Stimulated activated memory B cell treated with anti-CD40 and anti-IgM and Interleukin-4, amounts not matched to agents 10 μg/mL and 1 μg/mL and 100 μg/mL, for 72 hours (primary cell): ENCODE measurements at places on chromosomes 16 and 17.

- no peak overlapping the region for H3K4me3 ChIP-seq
- no peaks in the 10 kb centered on the region for H3K27me3 ChIP-seq
- peaks cover 57% of the 10 kb centered on the region for H3K36me3 ChIP-seq
- H3K4me1 ChIP-seq, result no peaks in the 10 kb centered on the region
Measured at GRCh38 chr16:47660540-47660939, 199.4 kb downstream of the PHKB start.

- peak overlapping the region; percentile 32 for H3K27ac ChIP-seq
- no peaks in the 10 kb centered on the region for H3K27me3 ChIP-seq
- no peak overlapping the region for H3K4me3 ChIP-seq
- H3K36me3 ChIP-seq, result peaks cover 66% of the 10 kb centered on the region
- H3K4me1 ChIP-seq, result peaks cover 12% of the 10 kb centered on the region
Measured at GRCh38 chr17:8887301-8887700, 19.8 kb upstream of the PIK3R6 start.

- no peaks in the 10 kb centered on the region for H3K4me1 ChIP-seq
- H3K36me3 ChIP-seq, result no peaks in the 10 kb centered on the region
- no peak overlapping the region for H3K4me3 ChIP-seq
- no peak overlapping the region for H3K27ac ChIP-seq
- ATAC-seq, result no peak
Measured at GRCh38 chr16:76483307-76483909, 206.2 kb downstream of the CNTNAP4 start.

DNA sequence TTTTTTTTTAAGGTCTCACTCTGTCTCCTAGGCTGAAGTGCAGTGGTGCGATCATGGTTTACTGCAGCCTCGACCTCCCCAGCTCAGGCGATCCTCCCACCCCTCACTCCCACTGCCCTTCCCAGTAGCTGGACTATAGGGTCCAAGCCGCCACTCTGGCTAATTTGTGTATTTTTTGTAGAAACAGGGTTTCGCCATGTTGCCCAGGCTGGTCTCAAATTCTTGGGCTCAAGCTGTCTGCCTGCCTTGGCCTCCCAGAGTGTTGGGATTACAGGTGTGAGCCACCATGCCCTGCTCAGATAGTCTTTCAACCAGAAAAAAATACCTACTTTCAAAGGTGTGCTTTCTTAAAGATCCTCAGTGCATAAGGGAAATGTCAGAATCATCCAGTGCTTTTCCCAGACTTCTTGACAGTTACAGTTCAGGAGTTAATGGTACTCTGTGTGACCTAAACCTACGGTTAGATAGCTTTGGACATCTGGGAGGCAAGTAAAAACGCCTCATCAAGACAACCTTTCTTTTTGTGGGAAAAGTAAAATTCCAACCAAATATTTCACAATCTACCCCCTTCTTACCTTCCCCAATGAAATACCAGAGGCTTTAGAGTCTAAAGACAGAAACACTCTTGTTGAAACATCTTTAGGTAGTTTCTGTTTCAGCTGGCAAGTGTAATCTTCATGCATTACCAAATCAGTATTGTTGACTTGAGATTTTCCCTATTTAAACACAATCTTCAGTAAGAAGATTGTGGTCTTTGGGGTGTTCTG lies 6.8 kb downstream of the RSPRY1 start:
- no peaks in the 10 kb centered on the region for H3K27me3 ChIP-seq
- H3K4me1 ChIP-seq, result peaks cover 49% of the 10 kb centered on the region
- no peak for ATAC-seq

- no peak overlapping the region for H3K4me3 ChIP-seq
- H3K36me3 ChIP-seq, result peaks cover 13% of the 10 kb centered on the region
- peaks cover 56% of the 10 kb centered on the region for H3K4me1 ChIP-seq
- ATAC-seq, result no peak
- no peaks in the 10 kb centered on the region for H3K27me3 ChIP-seq
Measured at GRCh38 chr16:89417352-89417751, 73.0 kb downstream of the ANKRD11 start.

DNA sequence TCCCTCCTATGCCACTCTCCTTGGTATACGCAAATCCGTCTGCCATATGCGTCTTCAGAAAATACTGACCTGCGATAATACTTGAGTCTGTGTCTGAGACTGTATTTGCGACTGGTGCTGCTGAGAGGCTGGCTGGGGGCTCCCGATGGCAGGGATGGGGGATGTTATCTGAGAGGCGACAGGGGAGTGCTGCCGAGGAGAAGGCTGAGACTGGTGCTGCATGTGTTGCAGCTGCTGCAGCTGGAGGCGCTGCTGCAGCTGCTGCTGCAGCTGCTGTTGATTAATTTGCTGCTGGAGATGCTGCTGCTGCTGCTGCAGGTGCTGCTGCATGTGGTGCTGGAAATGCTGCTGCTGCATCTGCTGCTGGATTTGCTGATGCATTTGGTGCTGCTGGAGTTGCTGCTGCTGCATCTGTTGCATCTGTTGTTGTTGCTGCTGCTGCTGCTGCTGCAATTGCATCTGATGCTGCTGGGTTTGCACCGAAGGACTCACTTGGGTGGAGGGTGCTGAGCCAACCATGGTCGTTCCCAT lies 107.7 kb downstream of the TOX3 start:
- no peak overlapping the region for H3K27ac ChIP-seq
- no peak overlapping the region for H3K4me3 ChIP-seq
- H3K4me1 ChIP-seq, result no peaks in the 10 kb centered on the region
- H3K27me3 ChIP-seq, result no peaks in the 10 kb centered on the region
- H3K36me3 ChIP-seq, result no peaks in the 10 kb centered on the region
- no peak for ATAC-seq

DNA sequence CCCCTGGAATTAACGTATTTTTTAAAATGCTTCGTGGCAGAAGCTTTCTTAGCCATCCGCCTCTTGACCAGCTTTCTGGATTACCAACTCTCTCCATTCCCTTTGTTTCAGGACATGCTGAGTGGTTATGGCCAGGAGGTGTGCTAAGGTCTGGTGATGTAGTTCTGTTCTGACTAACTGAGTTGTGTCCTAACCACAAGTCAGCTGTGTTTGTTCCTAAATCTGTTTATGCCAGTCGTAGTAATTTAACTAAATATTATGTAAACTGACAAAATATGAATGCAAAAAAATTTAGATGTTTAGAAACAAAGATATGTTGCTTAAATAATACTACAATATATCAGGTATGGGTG lies 61.6 kb downstream of the MRTFB start:
- H3K27ac ChIP-seq, result no peak overlapping the region
- peaks cover 35% of the 10 kb centered on the region for H3K36me3 ChIP-seq
- H3K4me3 ChIP-seq, result no peak overlapping the region
- H3K27me3 ChIP-seq, result no peaks in the 10 kb centered on the region
- peaks cover 6% of the 10 kb centered on the region for H3K4me1 ChIP-seq

GRCh38 chr17:48363161-48363560 lies 66.9 kb downstream of the SKAP1 start:
- H3K4me3 ChIP-seq, result no peak overlapping the region
- H3K4me1 ChIP-seq, result no peaks in the 10 kb centered on the region
- H3K27me3 ChIP-seq, result peaks cover 41% of the 10 kb centered on the region
- no peaks in the 10 kb centered on the region for H3K36me3 ChIP-seq

GRCh38 chr16:57423152-57423551 lies 18.6 kb downstream of the CCL17 start:
- H3K27ac ChIP-seq, result no peak overlapping the region
- peaks cover 12% of the 10 kb centered on the region for H3K36me3 ChIP-seq
- peaks cover 22% of the 10 kb centered on the region for H3K4me1 ChIP-seq
- no peak for ATAC-seq
- H3K4me3 ChIP-seq, result no peak overlapping the region
- H3K27me3 ChIP-seq, result no peaks in the 10 kb centered on the region

- H3K27me3 ChIP-seq, result peaks cover 21% of the 10 kb centered on the region
- no peak overlapping the region for H3K27ac ChIP-seq
- no peaks in the 10 kb centered on the region for H3K36me3 ChIP-seq
- ATAC-seq, result no peak
- H3K4me3 ChIP-seq, result no peak overlapping the region
Measured at GRCh38 chr16:4324492-4325252, 8.8 kb downstream of the GLIS2 start.

DNA sequence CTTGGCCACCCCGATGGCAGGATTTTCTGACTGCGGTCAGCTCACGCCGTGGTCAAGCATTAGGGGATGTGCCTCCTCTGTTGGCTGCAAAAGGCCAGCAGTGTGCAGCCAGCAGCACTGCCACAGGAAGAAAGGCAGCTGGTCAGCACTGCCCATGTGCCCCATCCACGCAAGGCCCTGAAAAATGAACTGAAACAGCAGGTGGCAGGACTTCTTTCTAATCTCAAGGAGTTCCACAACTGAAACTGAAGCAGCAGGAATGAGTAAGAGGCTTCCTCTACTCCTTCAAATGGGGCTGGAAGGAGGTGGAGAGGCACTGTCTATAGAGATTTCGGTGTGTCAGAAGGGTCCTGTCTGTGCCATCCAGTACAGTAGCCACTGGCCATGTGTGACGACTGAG lies 3.2 kb downstream of the ZNF500 start:
- no peak overlapping the region for H3K27ac ChIP-seq
- peaks cover 43% of the 10 kb centered on the region for H3K4me1 ChIP-seq
